ENCODE measurements at places on chromosomes 3 and 15.

DNA sequence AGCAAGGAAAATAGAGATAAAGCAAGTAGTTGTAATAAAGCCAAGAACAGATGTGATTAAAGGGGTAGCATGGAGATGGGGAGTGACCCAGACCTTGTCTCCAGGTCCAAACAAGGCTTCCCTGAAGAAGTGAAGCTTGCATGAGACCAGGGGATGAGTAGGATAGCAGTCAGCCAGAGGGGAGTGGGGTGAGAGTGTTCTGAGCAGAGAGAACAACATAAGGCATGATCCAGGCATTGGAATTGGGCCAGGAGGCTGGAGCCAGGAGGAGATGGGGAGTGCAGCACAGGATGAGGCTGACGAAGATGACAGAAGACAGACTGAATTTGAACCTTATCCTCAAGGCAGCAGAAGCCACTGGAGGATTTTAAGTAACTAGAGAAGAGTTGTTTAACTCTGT lies 7.2 kb downstream of the TMOD2 start:
- DNase-seq, result no peak

DNA sequence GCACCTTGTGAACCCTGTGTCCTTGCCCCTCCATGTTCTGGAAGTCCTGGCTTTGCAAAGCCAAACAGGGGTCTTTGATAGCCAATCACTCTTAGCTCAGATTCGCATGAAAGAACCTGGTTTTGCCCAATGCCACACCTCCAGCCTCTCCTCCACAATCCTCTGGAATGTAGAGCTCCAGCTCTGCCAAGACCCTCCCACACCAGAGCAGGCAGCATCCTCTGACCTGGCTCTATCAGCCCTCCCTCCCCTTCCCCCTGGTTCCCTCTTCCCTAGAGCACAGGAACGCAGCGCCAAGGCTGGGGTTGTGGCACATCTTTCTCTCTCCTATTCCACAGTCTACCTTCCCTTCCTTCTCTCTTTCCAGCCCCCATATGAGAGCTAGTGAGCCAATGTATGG lies 133.3 kb downstream of the RPLP1 start:
- DNase-seq, result no peak

GRCh38 chr3:74415731-74416130 lies 198.7 kb downstream of the CNTN3 start:
- no peak for DNase-seq

- no peak for DNase-seq
Measured at GRCh38 chr3:155308831-155309230, 15.3 kb upstream of the STRIT1 start.

DNA sequence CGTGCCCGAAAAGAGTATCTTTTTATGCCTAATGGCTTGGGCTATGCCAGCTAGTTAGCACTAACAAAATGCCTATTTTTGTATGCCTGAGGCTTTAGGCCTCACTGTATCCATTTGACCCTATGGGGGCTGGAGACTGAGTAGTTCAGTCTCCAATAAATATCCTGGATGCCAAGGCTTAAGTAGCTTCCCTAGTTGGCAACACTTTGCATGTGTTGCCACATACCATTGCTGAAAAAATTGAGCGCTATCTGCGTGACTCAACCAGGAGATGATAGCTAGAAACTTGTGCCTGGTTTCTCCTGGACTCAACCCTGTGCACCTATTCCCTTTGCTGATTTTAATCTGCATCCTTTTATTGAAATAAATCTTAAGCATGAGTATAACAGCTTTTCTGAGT lies 58.4 kb upstream of the ATP2C1 start:
- DNase-seq, result no peak

GRCh38 chr3:150588027-150588830 lies 14.9 kb upstream of the SELENOT start:
- DNase-seq, result no peak

- no peak for DNase-seq
Measured at GRCh38 chr3:23575697-23576096, 230.1 kb upstream of the UBE2E1 start.

DNA sequence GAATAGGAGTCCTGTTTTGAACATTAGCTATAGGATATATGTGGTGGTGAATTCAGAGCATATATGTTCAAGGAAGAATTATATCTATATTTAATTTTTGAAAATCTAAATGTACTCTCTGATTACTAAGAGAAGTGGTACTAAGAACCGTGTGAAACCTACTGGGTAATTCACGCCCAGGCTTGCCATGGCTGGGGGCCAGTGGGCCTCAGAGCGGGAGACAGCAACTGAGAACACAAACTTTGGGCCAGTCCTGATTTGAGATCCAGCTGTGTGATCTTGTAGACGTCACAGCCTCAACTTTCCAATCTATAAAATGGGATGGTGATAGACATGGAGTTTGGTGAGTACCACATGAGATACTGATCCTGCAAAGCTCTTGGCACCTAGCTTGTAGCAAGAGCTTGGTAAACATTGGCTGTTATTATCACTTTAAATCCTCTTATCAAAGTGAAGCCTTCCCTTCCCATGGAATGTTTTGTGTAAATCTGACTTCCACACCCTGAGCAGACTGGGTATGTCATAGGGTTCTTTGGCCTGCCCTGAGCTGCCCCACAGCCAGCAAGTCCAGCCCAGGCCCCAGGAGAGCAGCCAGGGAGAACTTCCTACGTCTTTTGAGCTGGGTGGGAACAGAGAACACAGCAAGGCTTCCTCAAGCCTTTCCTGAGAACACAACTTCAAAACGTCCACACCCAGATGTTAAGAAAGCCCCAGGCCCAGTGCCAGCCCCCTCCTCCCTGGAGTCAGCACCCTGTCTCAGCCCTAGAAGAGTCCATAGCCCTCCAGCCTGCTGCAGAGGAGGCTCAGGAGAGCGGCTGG lies 8.2 kb upstream of the PAQR5 start:
- no peak for DNase-seq

DNA sequence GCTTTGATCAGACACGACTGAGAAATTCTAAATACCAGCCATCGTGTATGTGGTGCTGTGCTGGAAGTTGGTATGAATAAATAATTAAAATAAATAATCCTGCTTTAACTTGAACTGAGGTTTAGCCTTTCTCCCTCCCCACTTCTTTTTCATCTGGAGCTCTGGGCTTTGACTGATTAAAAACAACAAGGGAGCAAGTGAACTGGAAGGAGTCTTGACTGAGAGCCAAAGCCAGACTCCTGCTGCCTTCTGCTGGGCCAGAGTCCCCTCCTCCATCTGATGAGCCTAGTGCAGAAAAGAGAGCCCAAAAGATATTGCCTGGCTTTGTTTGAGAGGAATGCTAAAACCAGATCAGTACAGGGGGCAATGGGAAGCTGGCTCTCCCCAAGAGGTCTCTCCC lies 96.0 kb downstream of the CCNL1 start:
- DNase-seq, result no peak

- DNase-seq, result no peak
Measured at GRCh38 chr15:41948490-41948889, 23.9 kb downstream of the EHD4 start.

GRCh38 chr3:129592381-129593131 lies 13.9 kb downstream of the PLXND1 start:
- DNase-seq, result no peak

GRCh38 chr3:69776289-69776688 lies 37.0 kb downstream of the MITF start:
- no peak for DNase-seq

DNA sequence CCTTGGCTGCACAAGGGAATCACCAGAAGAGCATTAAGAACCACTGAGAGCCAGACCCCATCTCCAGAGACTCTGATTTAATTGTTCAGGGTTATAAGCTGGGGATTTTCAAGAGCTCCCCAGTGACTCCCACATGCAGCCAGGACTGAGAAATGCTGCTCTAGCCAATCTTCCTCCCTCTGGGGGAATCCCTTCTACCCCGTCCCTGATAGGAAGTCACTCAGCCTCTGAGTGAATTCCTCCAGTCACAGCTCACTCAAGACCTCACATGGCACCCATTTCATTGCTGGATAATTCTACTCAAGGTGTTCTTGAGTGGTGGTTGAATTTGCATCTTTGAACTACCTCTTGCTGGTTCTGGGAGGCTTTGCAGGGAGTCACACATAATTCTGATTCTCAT lies 10.7 kb downstream of the CCR3 start:
- DNase-seq, result no peak

DNA sequence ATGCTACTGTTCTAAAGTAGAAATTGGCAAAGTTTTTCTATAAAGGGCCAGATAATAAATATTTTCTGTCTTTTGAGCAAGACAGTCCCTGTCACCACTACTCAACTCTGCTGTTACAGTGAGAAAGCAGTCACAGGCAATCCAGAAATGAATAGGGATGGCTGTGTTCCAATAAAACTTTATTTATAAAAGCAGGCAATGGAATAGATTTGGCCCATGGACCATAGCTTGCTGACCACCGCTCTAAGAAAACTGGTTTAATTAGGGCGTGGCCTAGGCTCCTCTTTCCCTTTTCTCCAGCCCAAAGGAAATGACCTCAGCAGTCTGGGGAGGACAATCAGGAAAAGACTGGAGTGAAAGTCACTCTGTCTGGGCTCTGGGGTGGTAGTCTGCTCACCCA lies 183.8 kb downstream of the MEGF11 start:
- no peak for DNase-seq

DNA sequence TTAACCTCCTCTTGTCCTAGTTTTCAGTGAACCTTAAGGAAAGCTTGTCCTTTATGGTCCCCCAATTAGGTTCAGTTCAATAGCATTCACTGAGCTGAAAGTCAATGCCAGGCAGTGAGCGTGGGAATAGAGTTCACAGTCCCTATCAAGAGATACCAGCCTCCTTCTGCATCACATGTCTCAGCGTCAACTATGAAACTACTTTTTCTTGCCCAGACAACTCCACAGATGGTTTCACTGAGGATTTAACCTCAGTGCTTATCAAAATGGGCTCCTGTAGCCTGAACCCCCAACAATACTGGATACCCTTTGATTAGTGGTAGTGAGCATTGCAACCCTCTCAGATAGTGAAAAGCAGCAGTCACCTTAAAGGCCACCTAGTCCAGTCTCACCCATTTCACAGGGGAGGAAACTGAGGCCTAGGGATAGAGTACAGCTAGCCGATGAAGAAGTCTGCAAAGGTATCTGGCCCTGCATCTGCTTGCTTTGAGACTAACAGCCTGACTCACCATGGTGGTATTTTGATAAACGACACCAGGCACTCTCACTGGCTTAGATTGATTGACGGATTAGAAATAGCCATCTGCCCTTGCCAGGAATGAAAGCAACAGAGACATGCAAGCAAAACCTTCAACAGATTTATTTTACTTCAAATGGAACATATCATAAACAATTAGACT lies 1.6 kb upstream of the UBA3 start:
- DNase-seq, result no peak

DNA sequence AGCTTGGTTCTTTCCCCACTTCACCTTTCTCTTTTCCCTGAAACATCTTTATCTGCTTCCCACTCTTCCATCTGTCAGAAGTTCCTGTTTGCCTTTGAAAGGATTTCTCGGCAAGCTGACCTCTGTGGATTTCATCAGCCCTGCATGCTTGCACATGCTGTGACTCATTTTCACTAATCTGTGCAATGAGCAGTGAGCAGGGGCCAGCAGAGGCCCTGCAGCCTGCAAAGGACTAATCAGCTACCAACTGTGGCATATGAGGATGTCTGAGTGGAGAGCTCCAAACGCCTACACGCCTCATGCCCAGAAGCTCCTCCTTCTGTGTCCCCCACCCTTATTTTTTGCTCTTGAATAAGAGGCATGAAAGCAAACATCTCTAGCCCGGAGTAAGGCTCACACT lies 333.0 kb upstream of the SEMA6D start:
- DNase-seq, result no peak

- no peak for DNase-seq
Measured at GRCh38 chr3:195807681-195808121, 4.0 kb downstream of the MUC4 start.

DNA sequence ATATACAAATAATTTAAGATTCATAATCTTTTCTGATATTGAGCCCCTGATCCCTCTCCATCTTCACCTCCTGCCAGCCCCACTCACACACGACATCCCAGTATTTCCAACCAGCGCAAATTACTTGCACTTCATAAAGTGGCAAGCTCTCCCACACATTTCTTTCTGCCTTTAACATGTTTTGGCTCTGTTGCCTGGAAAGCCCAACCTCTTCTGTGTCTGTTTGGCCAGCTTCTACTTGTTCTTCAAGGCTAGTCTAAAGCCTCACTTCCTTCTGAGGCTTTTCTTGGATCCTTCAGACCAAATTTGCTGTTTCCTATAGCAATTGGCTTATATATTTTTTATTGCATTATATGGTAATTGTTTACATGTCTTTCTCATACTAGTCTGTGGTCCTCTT lies 5.1 kb upstream of the TM6SF1 start:
- no peak for DNase-seq

GRCh38 chr3:64187065-64187959 lies 38.0 kb downstream of the PRICKLE2 start:
- no peak for DNase-seq

DNA sequence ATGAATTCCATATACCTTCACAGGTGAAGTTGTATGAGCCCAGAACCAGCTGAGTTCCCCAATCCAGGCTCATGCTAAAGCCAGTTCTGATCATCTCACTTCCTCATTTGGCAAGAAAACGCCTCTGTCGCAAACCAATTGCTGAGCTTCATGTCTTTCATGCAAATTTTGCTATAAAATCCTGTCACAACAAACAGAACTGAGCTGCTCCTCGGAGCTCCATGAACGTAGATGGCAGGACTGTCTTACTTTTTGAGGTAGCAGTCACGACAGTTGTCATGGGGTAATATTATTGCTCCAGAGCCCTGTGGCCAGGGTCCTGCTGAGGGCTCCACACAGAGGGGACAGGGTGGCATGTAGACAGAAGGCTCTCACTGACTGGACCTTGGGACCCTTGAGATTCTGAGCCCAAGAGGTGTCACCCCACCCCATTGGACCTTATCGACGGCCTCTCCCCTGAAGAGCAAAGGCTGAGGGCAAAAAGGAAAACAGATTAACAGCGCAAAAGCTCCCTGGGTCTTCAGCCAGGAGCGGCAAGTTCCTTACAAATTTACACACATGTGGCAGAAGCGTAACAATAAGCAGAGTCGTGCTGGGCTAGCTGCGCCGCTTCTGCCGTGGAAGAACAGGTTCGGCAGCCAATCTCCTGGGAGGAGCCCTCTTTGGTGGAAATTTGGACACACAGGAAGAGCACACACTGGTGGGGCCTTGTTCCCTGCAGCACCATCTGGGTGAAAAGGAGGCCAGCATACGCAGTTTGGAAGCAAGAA lies 249.2 kb downstream of the OPA1 start:
- no peak for DNase-seq

- DNase-seq, result no peak
Measured at GRCh38 chr15:101486696-101487459, 2.6 kb downstream of the PCSK6 start.

- DNase-seq, result no peak
Measured at GRCh38 chr3:160607826-160608225, 42.5 kb upstream of the KPNA4 start.

GRCh38 chr3:177122183-177122856 lies 75.0 kb downstream of the TBL1XR1 start:
- DNase-seq, result no peak

- DNase-seq, result no peak
Measured at GRCh38 chr3:116734243-116734642, 24.7 kb downstream of the TUSC7 start.

GRCh38 chr3:127260416-127260815 lies 27.4 kb downstream of the PRR20G start:
- no peak for DNase-seq

GRCh38 chr15:31049111-31049510 lies 52.4 kb downstream of the TRPM1 start:
- no peak for DNase-seq

- DNase-seq, result no peak
Measured at GRCh38 chr3:89098964-89099585, 8.3 kb upstream of the EPHA3 start.

- no peak for DNase-seq
Measured at GRCh38 chr3:146496726-146497125, 27.4 kb upstream of the PLSCR2 start.

Data from activated naive CD8-positive, alpha-beta T cell treated with anti-CD3 and anti-CD28 coated beads, Interleukin-2, amount 50 U/mL, for 16 hours (primary cell).